T-helper 2 cell treated with Interferon-gamma antibody and Interleukin-4, amounts not matched to agents 5 μg/mL and 100 μg/mL, for 36 hours (primary cell): ENCODE measurements at places on chromosomes 4 and X.

- peak; percentile 47 for DNase-seq
- peak within 1 kb of the TSS; percentile 71 for H3K4me3 ChIP-seq
- peaks cover 3% of the 10 kb centered on the region for H3K4me1 ChIP-seq
- H3K27ac ChIP-seq = no peak within 1 kb of the TSS
- H3K36me3 ChIP-seq = no peaks in the 10 kb centered on the region
- H3K27me3 ChIP-seq = peaks cover 3% of the 10 kb centered on the region
Measured at GRCh38 chrX:37685381-37686359, at the start of gene XK. Gene XK, plus strand, starts transcription at chrX:37685791. Its CDS starts 171 bp downstream, at chrX:37685962.

DNA sequence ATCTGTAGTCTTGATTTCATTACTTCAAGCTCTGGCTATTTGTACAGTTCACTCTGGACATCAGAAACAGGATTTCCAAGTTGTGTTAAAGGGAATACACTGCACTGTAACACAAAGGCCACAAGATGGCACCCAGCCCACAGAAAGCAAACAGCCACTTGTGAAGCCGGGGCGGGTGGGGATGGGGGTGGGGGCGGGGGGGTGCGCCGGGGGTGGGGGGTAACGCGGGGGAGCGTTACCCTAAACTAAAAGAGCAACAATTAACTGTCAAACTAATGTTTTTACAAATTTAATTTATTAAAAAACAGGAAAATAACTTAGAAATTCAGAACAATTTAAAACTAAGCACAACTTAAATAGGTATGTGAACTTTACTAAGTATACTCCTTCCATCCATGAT is 27.3 kb downstream of the PRDX4 start:
- no peak overlapping the region for H3K4me3 ChIP-seq
- no peaks in the 10 kb centered on the region for H3K36me3 ChIP-seq
- peak; percentile 4 for DNase-seq
- H3K4me1 ChIP-seq = no peaks in the 10 kb centered on the region
- H3K27me3 ChIP-seq = no peaks in the 10 kb centered on the region
- no peak overlapping the region for H3K27ac ChIP-seq

DNA sequence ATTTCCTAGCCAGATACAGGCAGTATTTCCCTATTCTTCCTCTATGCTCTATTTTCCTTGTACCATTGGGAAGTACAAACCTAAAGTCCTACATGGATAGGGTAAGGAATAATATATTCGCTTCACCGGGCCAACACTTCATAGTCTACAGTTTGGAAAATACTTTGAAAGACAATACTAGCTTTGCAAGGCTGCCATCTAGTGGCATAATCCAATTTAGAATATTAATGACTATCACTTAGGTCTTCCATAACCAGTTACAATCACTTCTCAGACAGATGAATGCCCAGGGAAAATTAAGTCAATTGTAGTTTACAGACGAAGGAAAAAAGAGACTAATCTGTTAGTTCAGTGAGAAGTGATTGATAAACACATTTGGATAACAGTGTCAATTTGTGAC is 141.0 kb upstream of the FAM47C start:
- DNase-seq = no peak
- H3K4me3 ChIP-seq = no peak overlapping the region
- H3K27me3 ChIP-seq = peaks cover 2% of the 10 kb centered on the region
- no peak overlapping the region for H3K27ac ChIP-seq
- no peaks in the 10 kb centered on the region for H3K4me1 ChIP-seq

DNA sequence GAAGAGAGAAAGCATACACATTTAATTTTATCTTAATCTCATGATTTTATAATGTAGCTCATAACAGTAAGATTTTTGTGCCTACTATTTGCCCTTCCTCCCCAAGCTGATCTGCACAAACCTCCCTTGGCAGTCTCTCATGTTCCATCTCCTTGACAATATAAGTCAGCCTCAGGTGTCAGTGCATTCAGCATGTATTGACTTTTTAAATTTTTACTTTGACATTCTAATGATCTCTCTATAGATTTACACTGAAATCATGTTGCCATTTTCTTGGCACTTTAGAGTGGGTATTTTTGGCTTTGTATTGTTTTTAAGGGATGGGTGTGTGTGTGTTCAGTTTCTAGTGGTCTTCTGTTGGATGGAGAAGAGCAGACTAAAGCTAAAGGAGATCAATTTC is 505.3 kb upstream of the CPEB2 start:
- no peak for DNase-seq
- no peak overlapping the region for H3K4me3 ChIP-seq
- H3K36me3 ChIP-seq = no peaks in the 10 kb centered on the region
- no peak overlapping the region for H3K27ac ChIP-seq
- H3K27me3 ChIP-seq = no peaks in the 10 kb centered on the region

- no peaks in the 10 kb centered on the region for H3K4me1 ChIP-seq
- no peak overlapping the region for H3K27ac ChIP-seq
- H3K27me3 ChIP-seq = peaks cover 3% of the 10 kb centered on the region
Measured at GRCh38 chrX:111662292-111662691, 18.7 kb upstream of the ALG13 start.

GRCh38 chrX:21645431-21645830 is 12.7 kb downstream of the KLHL34 start:
- H3K27me3 ChIP-seq = no peaks in the 10 kb centered on the region
- no peaks in the 10 kb centered on the region for H3K4me1 ChIP-seq
- no peak for DNase-seq
- no peak overlapping the region for H3K27ac ChIP-seq

DNA sequence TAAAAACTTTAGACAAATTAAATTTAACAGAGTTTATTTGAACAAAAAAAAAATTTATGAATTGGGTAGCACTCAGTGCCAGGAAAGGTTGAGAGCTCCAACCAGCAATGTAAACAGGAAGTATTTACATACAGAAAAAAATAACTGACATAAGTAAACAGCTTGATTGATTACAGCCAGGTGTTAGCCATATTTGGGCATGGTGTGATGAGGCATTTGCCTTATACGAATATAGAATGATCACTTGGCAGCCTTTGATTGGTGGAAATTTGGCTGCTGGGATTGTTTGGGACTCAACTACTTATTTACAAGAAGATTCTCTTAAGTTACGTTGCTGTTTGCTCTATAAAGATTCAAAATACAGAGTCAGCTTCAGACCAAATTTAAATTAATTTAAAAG is 172.0 kb downstream of the ADAM29 start:
- no peaks in the 10 kb centered on the region for H3K4me1 ChIP-seq
- H3K27me3 ChIP-seq = no peaks in the 10 kb centered on the region
- no peak overlapping the region for H3K4me3 ChIP-seq
- no peaks in the 10 kb centered on the region for H3K36me3 ChIP-seq

GRCh38 chr4:88609387-88609786 is 17.1 kb downstream of the HERC3 start:
- peaks cover 58% of the 10 kb centered on the region for H3K36me3 ChIP-seq
- peaks cover 62% of the 10 kb centered on the region for H3K4me1 ChIP-seq
- no peak for DNase-seq
- no peaks in the 10 kb centered on the region for H3K27me3 ChIP-seq
- H3K27ac ChIP-seq = no peak overlapping the region

GRCh38 chr4:3416821-3417221 is 24.9 kb upstream of the HGFAC start:
- no peaks in the 10 kb centered on the region for H3K27me3 ChIP-seq
- H3K36me3 ChIP-seq = no peaks in the 10 kb centered on the region
- H3K4me1 ChIP-seq = no peaks in the 10 kb centered on the region
- no peak overlapping the region for H3K4me3 ChIP-seq

GRCh38 chr4:156173937-156174336 is 220.3 kb upstream of the CTSO start:
- H3K4me1 ChIP-seq = no peaks in the 10 kb centered on the region
- H3K27ac ChIP-seq = no peak overlapping the region
- no peak for DNase-seq

- H3K4me3 ChIP-seq = peak overlapping the region; percentile 81
- H3K27ac ChIP-seq = peak overlapping the region; percentile 94
- H3K36me3 ChIP-seq = no peaks in the 10 kb centered on the region
- H3K27me3 ChIP-seq = no peaks in the 10 kb centered on the region
- peaks cover 69% of the 10 kb centered on the region for H3K4me1 ChIP-seq
Measured at GRCh38 chrX:124216396-124217115, 115.9 kb upstream of the TEX13D start.

GRCh38 chrX:123927845-123928244 is 33.7 kb upstream of the STAG2 start:
- no peaks in the 10 kb centered on the region for H3K27me3 ChIP-seq
- no peak overlapping the region for H3K4me3 ChIP-seq
- no peak overlapping the region for H3K27ac ChIP-seq
- DNase-seq = no peak
